ENCODE measurements at places on chromosomes 16 and 17.

DNA sequence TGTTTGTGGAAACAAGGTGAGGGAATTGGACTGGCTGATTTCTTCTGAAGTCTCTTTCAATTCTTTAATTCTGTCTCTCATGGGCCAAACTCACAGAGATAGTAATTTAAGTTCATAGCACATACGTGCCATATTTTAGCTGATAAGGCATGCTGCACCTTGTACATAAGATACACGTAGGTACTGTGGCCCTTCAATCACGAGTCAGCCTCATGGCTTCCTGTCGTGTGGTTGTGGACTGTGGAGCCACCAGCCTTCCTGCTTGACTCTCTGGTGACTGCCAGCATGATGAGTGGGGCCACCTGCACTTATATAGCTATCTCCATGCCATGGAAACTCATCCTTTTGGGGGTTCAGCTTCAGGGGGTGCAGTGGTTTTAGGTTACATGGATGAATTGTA lies 25.1 kb downstream of the KSR1 start:
- H3K4me1 ChIP-seq, result peaks cover 3% of the 10 kb centered on the region
- no peak overlapping the region for H3K27ac ChIP-seq

DNA sequence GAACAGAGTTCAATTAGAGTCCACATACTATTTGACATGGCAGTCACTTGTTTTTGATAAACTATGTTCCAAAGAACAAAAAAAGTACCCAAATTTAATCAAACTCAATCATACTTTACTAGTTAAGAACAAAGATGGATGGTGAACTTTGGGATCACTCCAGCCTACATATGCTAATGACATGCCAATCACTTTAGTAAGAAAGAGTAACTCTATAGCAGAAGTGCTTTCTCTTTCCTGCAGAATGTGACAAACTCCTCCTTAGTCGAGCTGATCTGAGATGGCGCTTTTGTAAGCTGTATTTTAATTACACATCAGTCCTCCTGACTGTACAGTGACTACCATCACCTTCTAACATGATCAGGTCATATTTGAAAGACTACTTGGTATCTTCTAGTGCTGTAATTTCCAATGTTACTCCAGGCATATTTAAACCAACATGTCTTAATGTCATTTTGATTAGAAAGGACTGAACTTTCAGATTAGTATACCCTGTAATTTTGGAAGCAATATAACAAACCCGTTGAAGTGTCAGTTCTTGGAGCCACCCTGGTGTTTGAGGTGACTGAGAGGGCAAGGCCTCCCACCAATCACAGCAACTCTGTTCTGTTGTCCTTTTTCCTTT lies 4.1 kb downstream of the NETO2 start:
- H3K27me3 ChIP-seq, result no peaks in the 10 kb centered on the region
- DNase-seq, result no peak
- peaks cover 14% of the 10 kb centered on the region for H3K4me1 ChIP-seq
- no peak overlapping the region for H3K27ac ChIP-seq
- H3K4me3 ChIP-seq, result no peak overlapping the region

DNA sequence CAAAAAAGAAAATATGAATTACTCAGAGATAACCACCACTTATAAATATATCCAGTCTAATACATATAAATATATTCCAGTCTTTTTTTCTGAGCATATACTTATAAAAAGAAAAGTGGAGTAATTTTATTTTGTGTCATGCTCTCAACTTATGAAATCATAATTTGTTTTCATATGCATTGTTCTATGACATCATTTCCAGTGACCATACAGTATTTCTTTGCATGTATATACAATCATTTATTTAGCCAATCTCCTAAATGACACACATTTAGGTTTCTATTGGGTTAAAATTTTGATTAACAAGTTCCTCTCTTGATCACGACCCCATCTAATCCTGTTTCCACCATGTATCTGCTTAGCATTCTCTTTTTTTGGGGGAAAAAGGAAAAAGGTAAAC lies 16.4 kb upstream of the NDEL1 start:
- peaks cover 15% of the 10 kb centered on the region for H3K4me1 ChIP-seq
- no peak for DNase-seq
- no peak overlapping the region for H3K4me3 ChIP-seq
- H3K36me3 ChIP-seq, result no peaks in the 10 kb centered on the region
- no peak overlapping the region for H3K27ac ChIP-seq

- peaks cover 28% of the 10 kb centered on the region for H3K27me3 ChIP-seq
- H3K4me3 ChIP-seq, result peak overlapping the region; percentile 1
- no peak overlapping the region for H3K27ac ChIP-seq
- DNase-seq, result no peak
- no peaks in the 10 kb centered on the region for H3K4me1 ChIP-seq
These were observed 1.3 kb downstream of the CDH13 start for GRCh38 chr16:82628088-82628423.

DNA sequence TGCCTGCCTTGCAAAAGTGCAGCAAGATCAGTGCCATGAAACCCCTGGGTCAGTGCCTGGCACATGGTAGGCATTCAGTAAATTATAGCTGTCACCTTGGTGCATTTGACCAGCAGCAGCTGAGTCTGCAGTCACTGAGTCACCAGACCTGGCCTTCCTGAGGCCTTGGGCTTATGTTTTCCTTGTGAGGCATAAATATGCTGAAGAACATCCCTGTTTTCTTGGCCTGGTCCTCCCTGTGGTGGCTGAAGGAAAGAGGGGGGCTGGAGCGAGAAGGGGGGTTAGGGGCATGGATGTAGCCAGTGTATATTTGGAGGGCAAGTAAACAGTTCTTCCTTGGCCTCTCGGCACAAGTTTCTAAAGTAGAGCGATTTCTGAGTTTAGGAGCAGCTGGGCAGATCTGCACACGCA lies 26.5 kb downstream of the EPN2 start:
- H3K27me3 ChIP-seq, result no peaks in the 10 kb centered on the region
- no peaks in the 10 kb centered on the region for H3K36me3 ChIP-seq
- peaks cover 17% of the 10 kb centered on the region for H3K4me1 ChIP-seq
- no peak for DNase-seq
- no peak overlapping the region for H3K4me3 ChIP-seq
